Metanephros (tissue), 2 donors: ENCODE measurements at places on chromosomes 16 and 17. TPM values are rescaled to one million over a fixed set of nuclear protein-coding genes. Genes with fewer than 3 reads are reported as not detected.

Gene FBXO39
- total RNA-seq: not detected

Gene PIK3R5
- total RNA-seq: 5.4 TPM

Gene ITGA2B
- 9.3 TPM for total RNA-seq

Gene DPEP1
- 42.4 TPM for total RNA-seq

Gene ZNF319
- total RNA-seq: 9.3 TPM

Gene KAT8
- total RNA-seq: 59.0 TPM

Gene KRT9
- total RNA-seq: not detected

Gene HOXB6
- total RNA-seq: 70.7 TPM

Gene C17orf100
- 1.2 TPM for total RNA-seq

Gene OR2C1
- total RNA-seq: 1.3 TPM
